ENCODE measurements at places on chromosomes 12 and 14.

DNA sequence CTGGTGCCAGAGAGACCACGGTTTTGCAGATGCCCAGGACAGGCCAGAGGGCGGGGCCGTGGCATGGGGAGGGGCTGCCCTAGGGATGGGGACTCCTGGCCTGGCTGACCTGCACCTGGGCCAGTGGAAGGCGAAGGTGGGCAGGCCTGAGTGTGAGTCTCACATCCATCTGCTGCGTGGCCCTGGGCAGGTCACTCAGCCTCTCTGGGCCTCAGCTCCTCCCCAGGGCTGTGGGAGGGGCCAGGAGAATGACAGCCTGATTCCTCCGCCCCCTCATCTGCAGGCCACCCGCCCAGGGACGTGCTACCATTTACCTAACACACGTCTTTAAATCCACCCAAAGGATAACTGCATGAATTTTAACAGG lies 90.9 kb downstream of the GALNT9 start:
- DNase-seq = peak; percentile 45

DNA sequence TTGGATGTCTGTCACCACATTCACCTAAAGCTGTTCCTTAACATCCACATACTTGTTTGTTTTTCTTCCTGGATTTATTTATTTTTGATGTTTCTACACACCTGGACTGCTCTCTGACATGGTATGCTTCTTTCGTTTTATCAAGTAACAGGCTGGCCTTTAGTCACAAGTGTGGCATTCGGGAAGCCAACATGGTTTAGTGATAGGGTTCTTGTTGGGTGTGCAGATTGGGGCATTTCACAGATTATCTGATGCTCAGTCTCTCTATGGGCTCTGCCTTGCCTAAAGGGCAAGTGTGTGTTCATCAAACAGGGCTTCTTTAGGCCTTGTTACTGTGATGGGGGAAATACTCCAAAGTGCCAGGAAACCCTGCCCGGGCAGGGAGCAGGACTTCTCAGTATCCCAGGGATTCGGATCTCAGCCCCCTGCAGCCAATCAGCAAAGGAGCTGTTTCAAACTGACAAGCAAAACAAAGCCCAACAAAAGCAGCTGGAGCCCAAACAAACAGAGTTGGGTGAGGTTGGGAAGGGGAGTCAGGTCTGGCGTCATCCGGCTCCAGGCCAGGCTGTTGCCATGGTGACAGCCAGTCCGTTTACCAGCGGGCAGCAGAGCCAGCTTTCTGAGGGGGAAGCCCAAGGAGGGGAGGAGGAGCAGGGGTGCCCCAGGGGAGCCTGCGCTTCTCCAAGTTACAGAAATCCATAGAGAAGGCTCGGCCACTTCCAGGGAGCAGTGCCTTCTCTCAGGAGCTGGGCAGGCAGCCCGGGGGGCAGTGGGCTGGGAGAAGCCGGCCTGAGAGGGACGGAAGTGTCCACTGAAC lies 31.9 kb downstream of the FOS start:
- DNase-seq = no peak

DNA sequence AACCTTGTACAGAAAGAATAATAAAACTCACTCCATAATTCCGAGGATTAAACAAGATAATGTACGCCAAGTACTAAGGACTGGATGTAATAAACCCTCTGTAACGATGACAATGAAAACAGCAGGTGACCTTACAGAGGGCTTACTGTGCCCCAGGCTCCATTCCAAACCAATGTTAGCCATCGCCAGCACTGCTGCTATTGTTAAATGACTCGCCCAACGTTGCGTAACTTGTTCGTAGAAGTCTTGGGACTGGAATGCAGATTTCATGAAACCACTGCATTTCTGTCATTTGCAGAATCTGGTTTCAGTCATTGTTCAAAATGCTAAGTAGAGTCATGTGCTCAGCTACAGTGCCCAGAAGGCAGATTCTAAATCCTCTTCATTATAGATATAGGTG lies 728 bp upstream of the STON2 start:
- DNase-seq = peak; percentile 96

- no peak for DNase-seq
Observed at GRCh38 chr12:132583411-132583710, 27.0 kb downstream of the LRCOL1 start.

All from RWPE2 (cell line).